Parietal lobe (tissue), 2 donors: ENCODE measurements at places on chromosomes 2 and 18. TPM values are rescaled to one million over a fixed set of nuclear protein-coding genes. Genes with fewer than 3 reads are reported as not detected.

Gene HS6ST1
- 81.7 TPM for total RNA-seq

Gene CBLN2
- 43.8 TPM for total RNA-seq

Gene YIPF4
- total RNA-seq, result 41.3 TPM

Gene LRRFIP1
- 72.0 TPM for total RNA-seq

Gene MBD2
- 22.2 TPM for total RNA-seq

Gene EML6
- total RNA-seq, result 23.8 TPM

Gene DNAH7
- 19.4 TPM for total RNA-seq

Gene CFAP221
- 11.3 TPM for total RNA-seq
